ENCODE measurements at places on chromosomes 5 and 9.

GRCh38 chr9:111863636-111864035, 33.0 kb upstream of the UGCG start:
- DNase-seq, result no peak

DNA sequence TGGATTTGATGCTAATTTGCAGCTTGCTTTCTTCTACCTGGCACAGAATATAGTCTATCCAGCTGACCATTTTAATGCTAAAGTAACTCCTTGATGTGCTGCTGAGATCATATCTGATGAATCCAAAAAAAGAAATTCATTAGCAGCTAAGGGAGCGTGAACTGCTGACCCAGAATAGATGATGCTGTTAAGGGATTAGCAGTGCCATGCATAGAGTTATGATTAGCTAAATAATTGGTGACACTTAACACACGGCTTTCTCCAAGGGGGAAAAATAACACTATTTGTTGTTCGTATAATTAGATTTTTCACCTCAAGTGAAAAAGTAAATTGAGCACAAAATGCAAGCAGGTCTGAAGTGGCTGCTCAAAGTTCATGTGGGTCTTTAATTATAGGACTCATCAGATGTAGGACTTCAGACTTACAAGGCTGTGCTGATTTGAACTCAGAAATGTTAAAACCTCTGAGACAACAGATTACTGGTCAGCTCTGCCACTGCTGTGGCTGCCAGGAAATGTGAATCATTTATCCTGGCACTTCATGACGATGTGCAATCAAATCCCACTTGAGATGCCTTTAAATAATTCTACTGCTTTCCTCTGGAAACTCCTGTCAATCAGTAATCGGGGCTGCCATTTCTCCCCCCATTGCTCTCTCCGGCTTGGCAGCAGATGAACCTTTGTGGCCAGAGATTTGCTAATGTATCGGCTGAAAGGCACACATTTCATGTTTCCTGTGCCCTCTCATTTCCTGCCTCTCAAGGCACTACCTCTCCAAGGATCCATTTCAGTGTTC, 291.6 kb upstream of the C9orf72 start:
- DNase-seq, result no peak

GRCh38 chr5:17315710-17316221, 98.3 kb downstream of the BASP1 start:
- DNase-seq, result no peak

DNA sequence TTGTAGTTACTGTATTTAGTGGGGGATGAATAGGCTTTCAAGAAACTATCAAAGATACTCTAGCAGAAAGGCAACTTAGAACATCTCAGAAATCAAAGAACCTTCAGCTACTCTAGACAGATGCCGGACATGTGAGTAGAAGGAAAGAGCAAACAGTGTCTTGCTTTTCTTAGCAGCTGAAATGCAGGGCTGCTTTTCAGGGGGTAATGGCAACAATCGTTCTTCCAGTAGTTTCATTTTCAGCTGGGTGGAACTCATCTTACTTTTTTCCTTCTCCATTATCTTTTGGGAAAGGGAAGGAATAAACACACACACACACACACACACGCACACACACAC, 281.6 kb downstream of the CRB2 start:
- DNase-seq, result no peak

- no peak for DNase-seq
Observed at GRCh38 chr5:139897982-139898381, 102.4 kb downstream of the PSD2 start.

GRCh38 chr5:155906046-155906445, 420.9 kb upstream of the SGCD start:
- DNase-seq, result no peak

- DNase-seq, result no peak
Observed at GRCh38 chr5:180632768-180633167, 16.6 kb downstream of the FLT4 start.

DNA sequence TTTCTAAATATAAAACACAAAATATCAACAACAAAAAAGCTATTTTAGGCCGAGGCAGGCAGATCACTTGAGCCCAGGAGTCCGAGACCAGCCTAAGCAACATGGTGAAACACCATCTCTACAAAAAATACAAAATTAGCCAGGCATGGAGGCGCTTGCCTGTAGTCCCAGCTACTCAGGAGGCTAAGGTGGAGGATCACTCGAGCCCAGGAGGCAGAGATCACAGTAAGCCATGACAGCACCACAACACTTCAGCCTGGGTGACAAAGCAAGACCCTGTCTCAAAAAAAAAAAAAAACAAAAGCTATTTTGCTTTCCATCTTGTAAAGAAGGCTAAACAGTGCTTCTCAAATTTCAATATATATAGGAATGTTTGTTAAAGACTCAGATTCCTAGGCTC, 11.3 kb downstream of the C5orf15 start:
- no peak for DNase-seq

DNA sequence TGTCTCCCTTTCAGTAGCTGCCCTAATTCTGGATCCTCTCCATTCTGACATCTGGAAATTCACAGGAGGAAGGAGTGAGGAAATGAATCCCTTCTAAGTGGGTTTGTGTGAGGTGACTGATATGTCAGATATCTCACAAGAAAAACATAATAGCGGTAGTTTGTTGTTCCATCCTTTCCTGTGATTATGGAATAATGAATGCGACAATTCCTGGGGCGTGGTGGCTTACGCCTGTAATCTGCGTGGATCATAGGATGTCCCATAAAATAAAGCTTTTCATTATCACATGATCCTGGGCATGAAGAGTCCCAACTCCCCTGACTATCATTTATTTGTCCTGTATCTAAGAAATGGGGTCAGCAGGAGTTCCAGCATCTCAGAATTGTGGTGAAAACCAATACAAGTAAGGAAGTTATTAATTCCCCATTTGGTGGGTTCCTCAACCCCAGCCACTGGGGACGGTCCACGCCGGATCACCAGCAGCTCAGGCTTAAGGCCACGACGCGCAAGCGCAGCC, 375 bp upstream of the C5orf24 start:
- DNase-seq, result no peak

GRCh38 chr5:9617739-9618504, 12.2 kb downstream of the TAS2R1 start:
- DNase-seq, result no peak

GRCh38 chr5:159340511-159340910, 10.2 kb upstream of the IL12B start:
- peak; percentile 3 for DNase-seq

DNA sequence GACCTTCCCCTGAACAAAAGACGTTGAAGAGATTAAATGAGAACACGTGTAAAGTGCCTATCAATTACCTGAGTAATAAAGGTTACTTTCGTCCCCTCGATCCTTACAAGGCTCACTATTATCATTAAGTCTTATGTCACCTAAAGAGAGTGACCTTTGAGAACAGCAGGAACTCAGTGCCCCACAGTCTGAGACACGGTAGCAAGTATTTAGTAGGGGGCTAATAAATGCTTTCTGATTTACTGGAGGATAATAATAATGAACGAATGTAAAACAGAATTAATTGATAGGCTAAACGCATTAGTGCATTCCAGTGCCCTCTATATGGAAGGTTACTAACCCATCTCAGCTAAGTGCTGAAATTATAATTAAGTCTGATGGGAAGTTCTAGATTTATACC, 199.9 kb downstream of the FBXL17 start:
- no peak for DNase-seq

DNA sequence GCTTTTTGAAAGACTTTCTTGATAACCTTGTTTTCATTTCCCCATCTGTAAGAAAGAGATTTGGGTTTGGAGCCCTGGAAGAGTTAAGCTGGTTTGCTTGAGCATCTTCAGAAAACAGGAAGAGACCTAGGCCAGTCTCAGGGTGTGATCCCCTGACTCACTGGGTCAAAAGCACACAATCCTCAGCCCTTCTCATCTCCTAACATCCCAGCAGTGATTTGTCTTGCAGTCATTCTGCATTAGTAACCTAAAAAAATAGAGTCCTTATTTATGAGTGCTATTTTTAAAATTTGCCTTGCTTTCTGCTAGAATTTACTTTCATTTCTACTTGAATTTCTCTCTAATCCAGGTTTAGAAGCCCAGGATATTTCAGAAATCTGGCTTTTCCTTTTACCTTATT, 16.4 kb upstream of the ARSB start:
- no peak for DNase-seq

DNA sequence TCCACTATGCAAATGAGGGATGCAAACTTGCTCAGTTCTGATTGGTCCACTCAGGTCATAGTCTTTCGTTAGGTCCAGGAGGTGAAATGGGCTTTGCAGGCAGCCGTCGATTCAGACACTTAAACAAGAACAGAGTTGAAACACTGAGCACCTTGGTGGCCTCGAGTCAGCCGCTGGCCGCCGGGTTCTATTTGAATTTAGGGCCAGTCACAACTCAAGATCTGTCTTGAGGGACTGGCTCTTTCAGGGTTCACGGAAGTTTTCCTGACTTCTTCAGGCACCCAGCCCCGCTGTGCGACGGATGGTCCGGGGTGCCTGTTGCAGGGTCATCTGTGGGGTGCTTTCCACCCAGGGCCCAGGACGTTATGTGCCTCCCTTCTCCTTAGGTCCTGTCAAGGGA, 412.8 kb upstream of the IRX4 start:
- DNase-seq, result no peak

DNA sequence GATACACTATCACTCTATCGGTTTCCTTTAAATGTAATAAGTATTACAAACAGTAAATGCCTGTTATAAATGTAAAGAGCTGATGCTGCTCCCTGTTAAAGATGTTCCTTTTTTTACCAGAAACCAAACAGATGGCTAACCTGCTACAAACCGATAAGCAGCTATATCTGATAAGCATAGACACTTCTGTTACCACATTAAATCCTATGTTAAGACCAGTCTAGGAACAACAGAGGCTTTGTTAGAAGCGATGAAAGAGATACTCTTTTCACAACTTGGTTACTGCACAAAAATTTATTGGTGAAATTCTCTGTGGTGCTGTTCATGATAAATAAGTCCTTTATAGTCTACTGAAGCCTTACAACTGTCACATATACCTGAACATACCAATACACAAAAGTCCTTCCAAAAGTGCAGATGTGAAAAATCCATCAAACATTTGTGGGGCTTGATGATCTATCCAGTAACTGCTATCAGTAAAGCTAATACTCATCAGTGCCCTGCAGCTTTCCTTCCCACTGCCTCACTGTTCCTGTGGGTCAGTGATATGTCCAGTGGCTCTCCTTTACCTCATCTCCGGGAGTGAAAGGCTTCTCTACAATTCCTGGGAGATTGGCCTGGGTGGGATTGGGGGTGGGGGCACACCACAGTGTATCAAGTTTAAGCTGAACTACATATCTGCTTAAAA, 25.8 kb upstream of the PRXL2C start:
- DNase-seq, result no peak

DNA sequence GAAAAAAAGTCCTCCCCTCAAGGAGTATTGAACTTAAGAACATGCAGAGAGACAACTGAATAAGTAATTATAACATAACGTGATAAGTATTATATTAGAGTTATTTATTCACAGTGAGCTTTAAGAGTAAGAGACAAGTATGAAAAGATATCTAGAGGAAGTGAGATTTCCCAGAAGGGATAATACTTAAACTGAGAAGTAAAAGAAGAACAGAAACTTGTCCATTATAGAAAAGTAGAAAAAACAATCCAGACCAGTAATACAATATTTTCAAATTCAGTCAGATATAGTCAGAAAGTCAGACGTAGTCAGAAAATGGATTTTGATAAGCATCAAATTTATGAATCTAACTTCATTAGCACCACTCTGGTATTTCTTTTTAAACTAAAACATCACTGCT, 613.0 kb upstream of the CCNG1 start:
- no peak for DNase-seq

DNA sequence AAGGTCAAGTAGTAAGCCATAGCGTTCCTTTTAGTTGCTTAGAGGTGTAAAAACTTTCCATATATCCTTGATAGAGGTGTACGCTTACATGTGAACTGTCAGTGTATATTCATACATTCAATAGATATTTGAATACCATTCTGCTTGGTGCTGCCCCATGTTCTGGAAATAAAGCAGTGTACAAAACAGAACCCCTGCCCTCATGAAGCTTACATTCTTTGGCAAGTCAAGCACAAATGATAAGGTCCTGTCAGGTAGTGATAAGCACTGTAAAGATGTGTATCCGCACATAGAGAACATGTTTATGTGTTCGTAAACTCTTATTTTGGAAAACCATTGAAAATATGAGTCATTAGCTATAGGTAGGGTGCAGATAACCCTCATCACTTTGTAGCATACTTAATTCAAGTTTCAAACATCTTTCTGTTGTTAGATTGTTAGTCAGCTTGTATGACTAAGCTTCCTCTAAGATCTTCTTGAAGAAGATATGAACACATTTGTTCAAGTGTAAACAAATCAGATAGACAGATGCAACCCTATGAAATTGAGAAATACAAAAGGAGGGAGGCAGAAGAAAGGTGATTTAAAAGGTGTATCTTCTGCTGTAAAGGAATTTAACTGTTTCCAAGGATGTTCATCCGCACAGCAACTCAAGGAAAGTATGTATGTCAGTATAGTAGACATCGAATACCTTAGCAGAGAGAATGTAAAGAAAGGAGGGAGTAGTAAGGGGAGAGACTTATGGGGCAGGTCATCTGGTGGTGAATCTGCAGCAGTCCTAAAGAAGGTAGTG, 1.6 kb downstream of the GTF3C4 start:
- no peak for DNase-seq

GRCh38 chr5:67221487-67222242, 25.1 kb upstream of the CD180 start:
- peak; percentile 60 for DNase-seq

DNA sequence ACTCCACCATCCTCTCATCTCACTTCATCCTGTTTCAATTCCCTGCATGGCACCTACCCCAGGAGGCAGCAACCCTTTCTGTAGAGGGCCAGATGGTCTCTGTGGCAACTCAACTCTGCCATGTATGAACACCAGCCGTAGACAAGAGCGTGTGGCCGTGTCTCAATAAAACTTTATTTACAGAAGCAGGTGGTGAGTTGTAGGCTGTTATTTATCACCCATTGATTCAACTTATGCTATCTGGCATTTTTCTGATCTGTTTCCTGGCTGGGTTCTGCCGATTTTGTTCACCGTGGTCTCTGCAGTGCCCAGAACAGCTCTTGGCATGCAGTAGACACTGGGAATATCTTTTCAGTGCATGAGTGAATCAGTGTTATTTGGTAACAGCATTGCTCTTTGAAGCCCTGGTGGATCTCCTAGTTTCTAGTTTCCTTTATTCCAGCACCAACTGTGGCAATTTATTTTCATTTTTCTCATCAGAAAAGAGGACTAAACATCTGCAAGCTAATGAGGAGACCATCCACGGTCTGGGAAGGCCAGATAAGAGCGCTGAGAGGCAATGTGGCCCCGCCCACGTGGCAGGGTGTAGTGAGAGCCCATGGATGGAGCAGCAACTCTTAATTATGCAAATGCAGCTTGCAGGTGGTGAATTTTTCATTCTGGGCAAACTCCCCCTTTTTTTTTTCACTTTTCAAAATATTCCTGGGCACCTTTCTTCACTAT, 77.9 kb downstream of the CTSL start:
- DNase-seq, result no peak

- DNase-seq, result no peak
Observed at GRCh38 chr9:136079211-136079915, 15.7 kb downstream of the NACC2 start.

GRCh38 chr5:180336234-180337020, 16.7 kb downstream of the GFPT2 start:
- DNase-seq, result no peak

- no peak for DNase-seq
Observed at GRCh38 chr5:30050056-30050815, 1143.2 kb upstream of the CDH6 start.

GRCh38 chr5:150603052-150603451, 37.4 kb upstream of the SYNPO start:
- DNase-seq, result no peak

- no peak for DNase-seq
Observed at GRCh38 chr9:110241260-110241857, 14.9 kb downstream of the TXN start.

- no peak for DNase-seq
Observed at GRCh38 chr5:179827680-179828079, 7.0 kb downstream of the SQSTM1 start.
